ENCODE measurements at places on chromosomes 12 and 14.
A peak's percentile ranks its signal among the peaks of the same experiment; 100 is the strongest.

DNA sequence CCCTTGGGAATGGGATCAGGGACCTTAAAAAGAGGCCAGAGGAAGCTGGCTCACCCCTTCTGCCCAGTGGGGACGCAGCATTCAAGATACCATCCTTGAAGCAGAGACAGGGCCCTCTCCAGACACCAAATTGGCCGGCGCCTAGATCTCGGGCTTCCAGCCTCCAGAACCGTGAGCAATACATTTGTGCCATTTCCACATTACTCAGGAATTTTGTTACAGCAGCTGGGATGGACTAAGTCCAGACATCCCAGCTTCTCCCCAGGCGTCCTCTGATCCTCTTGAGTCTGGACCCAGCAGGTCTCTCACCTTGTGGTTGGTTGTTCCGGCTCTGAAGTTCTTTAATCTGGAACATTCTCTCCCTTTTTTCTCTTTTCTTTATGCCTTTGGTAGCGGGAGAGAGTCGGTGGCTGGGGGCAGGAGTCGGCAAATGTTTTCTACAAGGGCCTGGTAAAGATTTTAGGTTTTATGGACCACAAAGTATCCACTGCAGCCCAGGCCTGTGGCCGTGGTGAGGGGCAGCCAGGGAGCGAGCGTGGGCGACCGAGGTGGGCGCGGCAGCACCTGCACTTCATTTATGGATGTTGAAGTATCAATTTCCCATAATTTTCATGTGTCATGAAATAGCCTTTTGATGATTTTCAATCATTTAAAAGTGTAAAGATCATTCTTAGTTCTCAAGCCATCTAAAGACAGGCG lies 4.8 kb downstream of the CEP170B start:
- no peak for DNase-seq

DNA sequence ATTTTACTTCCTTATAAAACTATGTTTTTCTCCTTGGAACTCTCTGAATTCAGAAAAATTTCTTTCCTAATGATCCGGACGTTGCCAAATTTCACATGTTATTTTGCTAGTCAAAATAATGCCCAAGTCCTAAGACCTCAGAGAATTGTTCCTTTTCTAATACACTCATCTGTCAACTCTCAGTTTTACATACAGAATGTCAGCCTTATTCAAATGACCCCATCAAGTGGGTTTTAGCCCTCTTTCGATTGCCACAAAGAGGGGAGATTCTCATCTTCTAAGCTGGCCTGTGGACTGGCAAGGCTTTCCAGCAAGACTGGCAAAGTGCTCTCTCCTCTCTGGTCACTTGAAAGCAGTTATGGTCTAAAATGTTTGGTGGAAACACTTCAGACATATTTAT lies 99.3 kb upstream of the GPHB5 start:
- no peak for DNase-seq

GRCh38 chr12:16198884-16199283 lies 78.6 kb downstream of the SLC15A5 start:
- DNase-seq: no peak

GRCh38 chr12:98559666-98560065 lies 33.8 kb upstream of the SLC25A3 start:
- no peak for DNase-seq

DNA sequence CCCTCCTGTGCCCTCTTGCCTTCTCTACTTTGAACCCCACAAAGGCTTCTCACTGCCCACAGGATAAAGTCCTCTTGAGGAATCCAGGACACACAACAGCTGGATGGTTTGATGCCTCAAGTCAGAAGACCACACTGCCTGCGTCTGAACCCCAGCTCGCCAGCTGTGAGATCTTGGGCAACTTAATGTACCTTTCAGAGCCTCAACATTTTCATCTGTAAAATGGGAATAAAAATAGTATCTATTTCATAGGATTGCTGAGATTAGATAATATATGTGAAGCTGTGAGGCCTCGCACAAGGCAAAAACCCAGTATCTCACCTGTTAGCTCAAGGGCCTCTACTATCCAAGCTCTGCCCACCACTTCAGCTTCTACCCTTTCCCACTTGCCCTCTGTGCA lies 2.3 kb downstream of the CINP start:
- DNase-seq: no peak

DNA sequence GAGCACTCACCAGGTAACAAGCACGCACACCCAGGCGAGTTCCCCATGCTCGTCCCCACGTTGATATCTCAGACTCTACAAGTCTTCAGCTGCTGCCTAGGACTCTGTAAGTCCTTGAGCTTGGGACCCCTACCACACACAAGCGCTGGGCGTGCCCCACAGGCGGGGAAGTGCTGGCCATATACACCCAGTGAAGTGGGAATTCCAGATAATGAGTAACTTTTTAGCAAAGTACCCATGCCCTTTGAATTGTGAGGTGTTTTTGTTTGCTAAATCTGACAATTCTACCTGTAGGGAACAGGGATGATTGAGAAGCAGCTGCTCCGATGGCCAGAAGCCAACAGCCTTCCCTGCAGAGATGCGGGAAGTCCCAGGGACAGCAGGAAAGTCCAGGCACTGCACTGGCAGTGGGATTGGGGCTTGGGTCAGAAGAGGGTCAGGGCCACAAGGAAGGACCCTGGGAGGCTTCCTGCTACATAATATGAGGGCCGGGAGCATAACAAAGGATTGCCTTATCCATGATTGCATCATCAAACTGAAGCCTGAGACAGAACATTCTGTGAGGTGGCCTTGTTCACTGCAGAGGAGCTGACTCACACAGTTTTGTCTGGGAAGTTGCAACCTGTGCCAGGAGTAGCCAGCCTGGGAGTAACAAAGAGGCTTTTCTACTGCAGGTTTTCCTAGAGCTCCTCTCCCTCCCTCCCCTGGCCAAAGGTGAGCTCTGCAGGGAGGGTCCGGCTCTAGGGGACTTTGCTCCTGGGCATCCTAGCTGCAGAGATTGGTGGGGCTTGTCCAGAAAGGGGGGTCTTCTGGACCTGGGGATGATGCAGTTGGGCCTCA lies 13.2 kb upstream of the SERPINA3 start:
- peak; percentile 98 for DNase-seq

GRCh38 chr12:128259556-128260070 lies 7.4 kb upstream of the TMEM132C start:
- DNase-seq: peak; percentile 64

DNA sequence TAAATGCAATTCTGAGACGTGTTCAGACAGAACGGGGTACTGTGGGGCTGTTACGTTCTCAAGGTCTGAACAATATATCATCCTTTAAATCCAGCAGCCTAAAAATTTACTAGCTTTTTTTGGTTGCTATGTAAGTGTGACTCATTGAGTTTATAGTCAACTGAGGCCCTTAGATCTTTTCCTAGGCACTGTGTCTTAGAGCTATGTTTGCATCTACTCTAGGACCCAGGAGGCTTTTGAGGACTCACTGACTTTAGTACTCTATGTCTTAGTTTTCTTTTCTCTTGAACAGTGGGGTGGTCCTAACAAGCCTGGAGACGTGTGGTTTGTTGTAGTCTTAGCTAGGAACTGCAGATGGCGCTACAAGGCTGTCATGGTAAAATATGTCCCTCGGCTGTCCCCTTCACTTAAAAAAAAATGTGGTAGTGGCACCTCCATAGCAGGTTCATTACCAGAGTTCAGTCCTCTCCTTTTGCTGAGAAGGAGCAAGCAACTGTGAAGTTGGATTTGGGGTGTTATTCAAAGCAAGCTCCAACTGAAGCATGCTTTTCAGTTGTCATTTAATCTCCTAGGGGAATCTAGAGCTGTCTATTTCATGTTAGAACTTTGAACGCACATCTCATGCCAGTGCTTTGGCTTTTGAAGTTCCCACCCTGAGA lies 8.7 kb upstream of the SPATS2 start:
- peak; percentile 81 for DNase-seq

DNA sequence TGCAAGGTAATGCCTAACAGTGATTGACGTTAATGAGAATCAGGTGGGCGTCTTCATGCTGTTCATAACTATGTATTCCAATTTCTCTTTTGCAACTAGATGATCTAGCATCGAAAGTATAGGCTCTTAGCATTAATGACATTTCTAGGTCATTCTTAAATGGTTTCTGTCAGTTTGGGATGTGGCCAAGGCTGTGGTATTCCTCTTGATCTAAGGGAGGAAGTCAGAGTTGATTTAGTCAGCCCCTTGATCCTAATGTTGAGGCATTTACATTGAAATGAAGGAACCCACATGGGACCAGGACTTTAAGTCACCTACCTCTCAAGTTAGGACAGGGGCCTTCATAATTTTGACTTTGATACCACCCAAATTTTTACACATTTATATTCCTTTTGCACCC lies 448.1 kb downstream of the NPAS3 start:
- DNase-seq: no peak

GRCh38 chr14:51258280-51258679 lies 18.2 kb downstream of the TMX1 start:
- no peak for DNase-seq

DNA sequence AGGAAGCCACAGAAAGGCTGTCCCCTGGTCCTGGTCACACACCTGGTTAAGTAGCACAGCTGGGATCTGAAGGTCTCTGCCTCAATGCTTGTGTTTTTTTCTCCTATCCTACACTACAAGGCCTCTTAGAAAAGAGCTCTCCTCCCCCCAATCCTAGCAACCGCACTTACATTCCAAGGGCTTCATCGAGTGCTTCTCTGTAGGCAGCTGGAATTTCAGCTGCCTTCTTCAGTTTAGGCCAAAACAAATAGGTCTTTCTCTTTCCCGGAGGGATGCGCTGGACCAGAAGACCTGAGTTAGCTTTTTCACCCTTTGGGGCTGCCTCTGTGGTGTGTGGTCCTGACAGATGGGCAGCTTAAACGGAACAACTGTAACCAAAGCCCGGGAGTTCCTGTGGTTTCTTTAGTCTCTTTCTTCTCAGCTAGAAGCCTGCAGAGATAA lies 109.7 kb downstream of the GPATCH2L start:
- peak; percentile 63 for DNase-seq

GRCh38 chr12:6768437-6768914 lies 2.3 kb downstream of the PTMS start:
- DNase-seq: no peak

DNA sequence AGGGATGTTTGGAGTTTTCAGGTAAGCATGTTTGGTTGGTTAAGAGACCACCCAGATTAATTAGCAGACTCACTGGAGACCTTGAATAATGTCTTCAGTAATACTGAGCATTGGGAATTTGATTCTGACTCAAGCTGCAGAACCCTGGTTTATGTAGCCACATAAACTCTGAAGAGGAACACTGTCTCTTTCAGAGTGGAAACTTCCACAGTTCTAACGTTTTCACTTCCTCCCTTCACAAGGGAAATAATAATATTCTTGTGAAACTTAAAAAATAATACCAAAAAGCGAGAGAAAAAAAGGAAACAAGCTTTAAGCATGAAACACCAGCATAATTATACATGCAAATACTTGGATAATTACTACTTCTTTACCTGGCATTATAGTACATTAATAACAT lies 40.0 kb upstream of the ST8SIA1 start:
- DNase-seq: no peak

- DNase-seq: no peak
Measured at GRCh38 chr12:113075137-113075683, 18.7 kb downstream of the DTX1 start.

DNA sequence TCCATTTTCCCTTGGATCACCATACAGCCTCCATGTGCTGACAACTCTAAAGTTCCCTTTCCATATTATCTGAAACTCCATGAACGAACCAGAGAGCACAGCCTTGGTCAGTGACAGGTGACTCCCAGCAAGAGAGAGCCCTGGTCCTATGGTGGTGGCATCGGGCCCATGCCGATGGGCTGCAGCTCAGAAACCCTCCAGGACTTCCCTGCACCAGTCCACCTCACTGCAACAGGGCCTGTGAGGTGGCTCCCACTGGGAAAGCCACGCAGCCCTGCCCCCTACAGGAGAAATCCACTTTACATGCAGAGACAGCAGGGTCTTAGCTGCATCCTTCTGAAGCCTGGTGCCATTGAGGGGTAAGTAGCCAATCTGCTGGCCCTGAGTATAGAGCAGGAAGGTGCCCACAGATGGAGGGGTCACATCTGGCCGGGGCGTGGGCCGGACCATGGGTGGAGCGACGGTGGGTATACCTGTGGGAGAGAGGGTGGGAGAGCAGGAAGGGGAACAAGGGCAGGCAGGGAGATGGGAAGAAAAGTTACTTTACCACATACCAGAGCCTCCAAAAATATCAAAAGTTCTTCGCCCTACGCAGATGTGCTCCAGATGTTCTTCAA lies 24.7 kb downstream of the RTRAF start:
- DNase-seq: peak; percentile 77

GRCh38 chr12:119207063-119207560 lies 28.4 kb downstream of the HSPB8 start:
- peak; percentile 46 for DNase-seq

DNA sequence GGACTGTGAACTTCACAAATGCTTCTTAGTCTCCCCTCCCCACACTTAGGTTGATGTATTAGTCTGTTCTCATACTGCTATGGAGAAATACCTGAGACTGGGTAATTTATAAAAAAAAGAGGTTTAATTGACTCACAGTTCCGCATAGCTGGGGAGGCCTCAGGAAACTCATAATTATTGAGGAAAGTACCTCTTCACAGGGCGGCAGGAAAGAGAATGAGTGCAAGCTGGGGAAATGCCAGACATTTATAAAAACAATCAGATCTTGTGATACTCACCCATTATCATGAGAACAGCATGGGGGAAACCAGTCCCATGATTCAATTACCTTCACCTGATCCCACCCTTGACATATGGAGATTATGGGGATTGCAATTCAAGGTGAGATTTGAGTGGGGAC lies 178.8 kb downstream of the SLC38A4 start:
- DNase-seq: no peak

GRCh38 chr12:91172096-91172495 lies 10.5 kb downstream of the DCN start:
- no peak for DNase-seq

DNA sequence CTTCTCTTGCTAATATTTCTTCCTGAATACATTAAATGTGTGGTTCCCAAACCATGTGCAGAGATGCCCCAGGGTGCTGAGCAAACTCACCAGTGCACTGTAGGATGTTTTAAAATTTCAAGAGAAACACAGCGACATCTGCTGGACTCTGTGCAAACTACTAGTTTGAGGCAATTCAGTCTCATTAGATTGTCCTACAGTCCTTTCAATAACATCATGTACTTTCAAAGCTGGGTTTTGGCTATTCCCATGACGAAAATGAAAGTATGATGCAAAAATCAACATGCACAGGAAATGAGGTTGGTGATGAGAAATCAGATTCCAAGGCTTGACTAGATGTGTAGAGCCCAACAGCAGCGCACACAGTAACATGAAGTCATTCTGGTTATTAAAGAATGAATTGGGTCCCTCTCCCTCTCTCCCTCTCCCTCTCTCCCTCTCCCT lies 66.3 kb downstream of the CLIP1 start:
- DNase-seq: no peak

GRCh38 chr12:63841571-63841970 lies 2.9 kb upstream of the SRGAP1 start:
- DNase-seq: peak; percentile 15

DNA sequence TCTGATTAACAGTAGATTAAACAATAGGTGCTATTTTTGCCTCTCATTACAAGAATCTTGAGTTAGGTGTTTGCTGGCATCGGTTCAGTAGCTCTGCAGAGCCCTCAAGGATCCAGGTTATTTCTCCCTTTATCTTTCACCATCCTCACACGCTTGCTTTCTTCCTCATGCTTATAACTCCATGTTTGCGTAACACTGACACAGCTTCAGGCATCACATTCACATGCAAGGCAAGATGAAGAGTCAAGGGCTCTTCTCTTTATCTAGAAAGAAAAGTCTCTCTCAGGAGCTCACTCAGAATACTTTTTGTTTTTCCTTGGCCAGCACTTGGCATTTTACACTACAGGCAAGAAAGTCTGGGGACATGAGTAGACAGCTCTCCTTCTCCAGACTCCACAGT lies 24.2 kb upstream of the PTHLH start:
- DNase-seq: no peak

- no peak for DNase-seq
Measured at GRCh38 chr12:54586620-54587019, 1.8 kb downstream of the PPP1R1A start.

Measured in islet precursor cell (in vitro differentiated cells).